NCI-H460 (cell line): ENCODE measurements at places on chromosomes 16 and 17. TPM values are rescaled to one million over a fixed set of nuclear protein-coding genes. Genes with fewer than 3 reads are reported as not detected.

- no peak for DNase-seq
Observed at GRCh38 chr16:10741844-10742243, 1.8 kb upstream of the NUBP1 start.

DNA sequence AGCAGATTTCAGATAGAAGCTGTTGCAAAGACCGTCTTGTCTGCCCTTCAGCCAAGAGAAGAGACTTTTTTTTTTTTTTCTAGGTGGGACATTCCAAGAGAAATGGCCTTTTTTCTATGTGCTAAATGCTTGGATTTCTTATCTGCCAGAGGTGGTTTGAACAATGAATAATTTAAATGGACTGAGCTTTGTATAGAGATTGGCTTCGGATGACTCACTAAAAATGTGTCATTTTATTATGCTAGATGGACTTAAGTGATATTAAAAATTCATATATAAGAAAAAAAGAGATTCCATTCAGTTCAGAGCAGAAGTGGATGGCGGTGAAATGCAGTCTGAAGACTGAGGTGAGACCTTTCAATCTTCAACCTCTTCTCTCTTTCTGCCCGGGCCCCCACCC is 58.4 kb downstream of the MEAK7 start:
- no peak for DNase-seq

DNA sequence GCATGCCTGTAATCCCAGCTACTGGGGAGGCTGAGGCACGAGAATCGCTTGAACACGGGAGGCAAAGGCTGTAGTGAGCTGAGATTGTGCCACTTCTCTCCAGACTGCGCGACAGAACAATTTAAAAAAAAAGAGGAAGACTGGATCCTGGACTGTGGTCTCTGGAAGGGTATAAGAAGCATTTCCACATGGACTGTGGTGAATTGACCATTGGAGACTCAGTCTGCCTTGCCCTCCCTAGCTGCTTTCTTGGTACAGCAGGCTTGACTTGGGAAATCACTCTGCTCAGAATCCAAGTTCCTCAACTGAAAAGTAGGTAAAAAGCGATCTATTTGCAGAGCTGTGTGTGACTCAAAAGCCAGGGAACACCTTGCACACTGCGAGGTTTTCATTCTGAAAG is 1.0 kb upstream of the MGRN1 start:
- no peak for DNase-seq

The TM4SF5 gene
- total RNA-seq = not detected in 2 replicates

DNA sequence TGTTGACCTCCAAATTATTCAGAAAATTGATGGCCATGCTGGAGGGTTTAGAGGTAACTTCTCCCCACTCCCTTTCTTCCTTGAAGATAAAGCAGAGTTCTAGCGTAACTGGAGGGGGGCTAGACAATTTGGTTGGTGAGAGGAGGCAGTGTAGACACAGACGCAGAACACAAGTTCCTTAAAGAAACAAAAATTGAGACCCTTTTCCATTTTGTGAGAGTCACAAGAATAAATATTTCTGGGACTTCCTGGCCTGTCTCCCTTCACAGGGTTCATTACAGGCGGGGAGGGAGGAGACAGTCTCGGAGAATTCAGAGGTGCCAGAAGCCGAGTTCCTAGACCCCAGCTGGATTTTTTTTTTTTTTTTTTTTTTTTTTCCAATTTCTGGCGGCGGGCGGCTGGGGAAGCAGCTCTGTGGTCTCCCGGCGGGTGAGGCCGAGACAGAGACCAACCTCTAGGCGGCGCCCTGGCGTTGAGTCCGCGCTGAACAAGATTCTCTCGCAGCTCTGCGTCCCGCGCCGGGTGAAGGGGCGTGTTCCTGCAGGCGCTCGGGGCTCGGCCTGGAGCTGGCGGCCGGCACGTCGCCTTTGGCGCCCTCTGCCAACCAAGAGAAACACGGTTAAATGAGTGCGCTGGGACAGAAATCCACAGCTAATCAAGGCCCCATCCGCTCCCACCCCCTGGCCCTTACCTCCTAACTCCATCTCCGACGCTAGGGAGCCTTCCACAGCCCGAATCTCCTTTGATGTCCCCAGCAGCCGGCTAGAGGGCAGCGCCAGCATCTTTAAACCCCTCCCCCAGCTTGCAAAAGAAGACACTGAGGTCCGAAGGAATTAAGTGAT is 10.2 kb upstream of the HOXB9 start:
- no peak for DNase-seq

The SHISA9 gene
- total RNA-seq = 0.02 and 0.12 TPM in 2 replicates

DNA sequence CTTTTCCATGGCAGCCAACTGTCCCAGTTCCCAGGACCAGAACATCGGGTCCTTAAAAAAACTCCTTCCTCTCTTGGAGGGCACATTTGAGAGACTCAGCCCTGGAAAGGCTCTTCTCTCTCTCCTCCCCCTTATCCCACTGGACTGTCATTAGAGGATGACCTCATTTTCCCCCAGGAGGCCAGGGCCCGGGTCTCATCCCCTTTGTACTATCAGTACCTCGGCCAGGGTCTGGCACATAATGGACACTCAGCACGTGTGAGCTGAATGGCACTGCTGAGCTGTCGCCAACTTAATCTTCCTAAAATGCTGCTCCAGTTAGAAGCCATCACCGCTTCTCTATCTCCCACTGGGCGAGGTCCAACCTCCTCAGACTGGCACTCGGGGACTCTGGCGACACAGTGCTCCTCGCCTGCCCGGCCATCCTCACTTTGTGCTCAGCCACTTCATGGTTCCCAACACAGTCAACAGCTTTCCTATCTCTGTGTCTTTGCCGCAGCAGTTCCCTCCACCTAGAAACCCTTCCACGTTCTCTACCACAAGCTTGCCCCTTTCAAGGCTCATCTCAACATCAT is 3.6 kb upstream of the RHBDL3 start:
- DNase-seq = no peak

- no peak for DNase-seq
Observed at GRCh38 chr17:64060331-64060730, 39.9 kb upstream of the ICAM2 start.

GRCh38 chr17:64226132-64226531 is 36.9 kb downstream of the TEX2 start:
- DNase-seq = no peak

DNA sequence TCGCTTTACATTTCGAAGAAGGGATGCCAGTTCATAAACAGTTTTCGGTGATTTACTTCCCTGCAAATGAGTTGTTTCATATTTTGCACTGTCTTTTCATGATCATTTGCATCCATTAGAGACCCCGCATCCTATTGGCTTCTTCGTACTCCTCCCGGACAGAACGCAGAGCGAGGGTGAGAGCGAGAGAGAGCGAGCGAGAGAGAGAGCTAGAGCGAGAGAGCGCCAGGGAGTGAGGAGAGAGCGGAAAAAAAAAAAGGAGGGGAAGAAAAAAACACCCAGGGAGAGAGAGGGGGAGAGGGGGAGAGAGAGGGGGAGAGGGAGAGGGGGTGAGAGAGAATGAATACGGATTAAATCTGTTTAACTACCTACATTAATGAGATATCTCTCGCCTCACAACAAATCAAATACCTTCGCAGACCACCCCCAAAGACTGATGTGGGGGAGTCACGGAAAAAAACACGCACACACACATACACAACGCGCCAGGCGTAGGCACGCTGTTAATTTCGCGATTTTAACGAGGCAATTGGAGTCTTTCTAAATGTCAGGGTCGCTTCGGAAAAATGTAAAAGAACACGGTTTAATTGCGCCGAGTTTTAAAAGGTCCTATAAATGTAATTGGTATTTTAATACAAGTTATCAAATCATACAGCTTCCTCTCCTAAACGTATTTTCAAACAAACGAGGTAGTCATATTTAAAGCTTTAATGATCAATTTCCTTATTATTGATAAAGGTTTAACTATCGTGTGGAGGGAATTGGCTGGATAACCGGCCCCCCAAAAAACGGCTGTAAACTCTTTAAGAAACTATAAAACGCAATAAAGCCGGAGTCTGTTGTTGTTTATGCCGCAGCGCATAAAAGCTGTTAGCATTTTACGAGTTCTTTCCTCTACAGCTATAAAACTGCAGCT is at the start of gene HOXB8:
TSS of gene HOXB8 (minus strand) at position 246 of the 916 bp plus-strand sequence. CDS start 588 bp downstream, outside the sequence.
- DNase-seq = no peak

GRCh38 chr17:19263641-19264051 is 26.5 kb downstream of the EPN2 start:
- no peak for DNase-seq

- peak; percentile 92 for DNase-seq
Observed at GRCh38 chr17:80855948-80856862, 135.4 kb upstream of the CHMP6 start.

The SECTM1 gene
- total RNA-seq = 13.0 and 19.3 TPM in 2 replicates

- DNase-seq = no peak
Observed at GRCh38 chr17:77838748-77839697, 119.5 kb upstream of the TNRC6C start.

- no peak for DNase-seq
Observed at GRCh38 chr16:47980212-47980611, 175.6 kb downstream of the ABCC12 start.

GRCh38 chr16:83539736-83540490 is 267.9 kb upstream of the HSBP1 start:
- no peak for DNase-seq

- no peak for DNase-seq
Observed at GRCh38 chr17:31053071-31053470, 41.7 kb upstream of the NF1 start.

The SLC5A11 gene
- total RNA-seq = not detected in 2 replicates

- DNase-seq = no peak
Observed at GRCh38 chr16:21652453-21652852, at the start of gene IGSF6. Gene IGSF6, minus strand, starts transcription at chr16:21652608. Its CDS starts 10 bp downstream, at chr16:21652598.

- no peak for DNase-seq
Observed at GRCh38 chr17:47879776-47880454, 16.1 kb upstream of the SP2 start.

- DNase-seq = no peak
Observed at GRCh38 chr17:10792151-10792550, 11.7 kb downstream of the TMEM238L start.

- no peak for DNase-seq
Observed at GRCh38 chr16:57069635-57070370, 22.6 kb upstream of the CPNE2 start.

DNA sequence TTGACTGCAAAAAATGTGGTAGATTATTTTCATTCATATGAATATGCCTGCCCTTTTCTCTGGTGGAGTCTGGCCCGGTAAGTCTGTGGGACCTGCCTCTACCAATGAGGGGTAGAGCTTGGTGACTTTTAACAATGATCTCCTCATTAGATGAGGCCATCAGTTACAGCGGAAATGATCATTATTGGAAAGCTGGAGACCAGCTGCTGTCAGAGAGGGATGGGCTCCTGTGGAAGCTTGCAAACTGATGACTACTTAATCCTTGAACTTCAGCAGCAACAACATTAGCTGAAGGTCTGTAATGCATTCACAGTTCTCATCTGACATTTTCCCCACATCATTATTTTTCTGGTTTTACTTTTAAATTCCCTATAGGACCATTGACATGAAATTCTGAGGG is 194.1 kb downstream of the CDH13 start:
- DNase-seq = no peak

The MTMR4 gene
- 25.5 and 26.1 TPM in 2 replicates for total RNA-seq

The ZNF385C gene
- 0.10 and 0.20 TPM in 2 replicates for total RNA-seq

DNA sequence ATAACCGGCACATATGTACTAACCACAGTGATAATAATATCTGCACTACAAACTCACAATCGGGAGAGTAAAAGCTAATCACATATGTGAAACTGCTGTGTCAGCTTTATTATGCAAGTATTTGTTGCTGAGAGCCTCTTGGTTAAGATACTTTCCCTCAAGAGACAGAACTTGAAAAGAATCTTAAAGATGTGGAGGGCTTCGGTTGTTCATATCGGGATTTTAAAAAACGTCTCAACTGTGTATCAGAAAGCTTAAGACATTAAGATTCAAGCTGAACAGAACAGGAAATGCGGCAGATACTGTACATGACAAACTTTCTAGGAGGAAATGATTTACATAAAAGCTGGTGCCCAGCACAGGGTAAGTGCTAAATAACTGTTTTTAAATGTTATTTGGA is 27.5 kb upstream of the HLF start:
- no peak for DNase-seq

The PMFBP1 gene
- total RNA-seq = 1.4 and 3.0 TPM in 2 replicates
